ENCODE measurements at places on chromosomes 2 and 18.
A peak's percentile ranks its signal among the peaks of the same experiment; 100 is the strongest.

GRCh38 chr2:86631846-86632485 is 8.3 kb upstream of the RNF103 start:
- no peak for DNase-seq

DNA sequence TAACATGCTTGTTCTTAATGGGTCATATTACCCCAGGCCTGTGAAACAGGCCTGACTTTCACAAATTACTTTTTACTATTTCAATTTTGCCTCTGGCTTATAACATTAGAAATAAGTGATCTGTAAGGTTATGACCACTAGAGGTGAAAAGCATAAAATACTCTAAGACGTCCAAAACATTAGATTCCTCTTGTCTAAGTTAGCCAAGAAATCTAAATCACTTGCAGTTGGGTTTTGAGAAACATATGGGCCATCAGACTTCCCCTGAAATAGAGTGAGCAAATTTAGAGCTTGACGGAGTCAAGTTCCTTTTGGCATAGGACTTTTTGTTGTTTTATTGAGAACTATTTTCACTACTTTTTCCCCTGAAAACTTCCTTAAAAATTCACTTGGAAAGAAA is 32.7 kb upstream of the RIT2 start:
- DNase-seq: no peak

GRCh38 chr2:40072442-40073232 is 293.6 kb upstream of the THUMPD2 start:
- DNase-seq: no peak

- DNase-seq: no peak
Measured at GRCh38 chr18:34595690-34596089, 114.4 kb upstream of the DTNA start.

- no peak for DNase-seq
Measured at GRCh38 chr18:12766986-12767433, 64.2 kb downstream of the PSMG2 start.

DNA sequence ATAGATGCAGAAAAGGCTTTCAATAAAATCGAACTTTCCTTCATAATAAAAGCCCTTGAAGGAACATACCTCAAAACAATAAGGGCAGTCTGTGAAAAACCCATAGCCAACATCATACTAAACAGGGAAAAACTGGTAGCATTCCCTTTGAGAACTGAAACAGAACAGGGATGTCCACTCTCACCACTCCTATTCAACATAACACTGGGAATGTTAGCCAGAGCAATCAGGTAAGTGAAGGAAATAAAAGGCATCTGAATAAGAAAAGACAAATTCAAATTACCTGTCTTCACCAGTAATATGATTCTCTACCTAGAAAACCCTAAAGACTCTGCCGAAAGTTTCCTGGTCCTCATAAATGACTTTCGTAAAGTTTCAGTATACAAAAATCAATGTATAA is 861.0 kb upstream of the VRK2 start:
- DNase-seq: no peak

- no peak for DNase-seq
Measured at GRCh38 chr2:163602196-163602595, 133.6 kb downstream of the FIGN start.

DNA sequence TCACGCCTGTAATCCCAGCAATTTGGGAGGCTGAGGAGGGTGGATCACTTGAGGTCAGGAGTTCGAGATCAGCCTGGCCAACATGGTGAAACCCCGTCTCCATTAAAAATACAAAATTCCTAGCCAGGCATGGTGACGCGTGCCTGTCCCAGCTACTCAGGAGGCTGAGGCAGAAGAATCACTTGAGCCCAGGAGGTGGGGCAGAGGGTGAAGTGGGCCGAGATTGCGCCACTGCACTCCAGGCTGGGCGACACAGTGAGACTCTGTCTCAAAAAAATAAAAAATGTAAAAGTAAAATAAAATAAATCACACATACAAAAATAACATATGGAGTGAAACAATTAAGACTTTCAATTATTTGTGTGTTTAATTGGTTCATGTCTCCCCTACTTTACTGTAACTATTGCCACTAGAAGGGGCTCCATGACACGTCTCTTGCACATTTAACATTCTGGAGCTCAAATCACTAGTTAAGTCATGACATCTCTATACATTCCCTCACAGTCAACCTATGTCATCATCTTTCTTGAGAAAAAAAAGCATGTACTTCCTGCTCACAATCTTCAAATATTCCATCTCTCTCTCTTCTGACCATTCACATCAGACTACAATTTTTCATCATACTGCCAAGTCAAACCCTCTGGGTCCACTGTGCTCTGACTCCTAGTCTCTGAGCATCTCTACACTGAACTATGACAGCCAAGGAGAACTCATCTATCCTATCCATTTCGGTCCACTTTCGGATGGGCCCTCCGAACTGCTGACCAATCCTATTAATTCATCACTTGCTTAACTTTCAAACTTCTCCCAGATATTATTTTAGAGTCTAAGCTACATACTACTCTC is 6.7 kb downstream of the GFPT1 start:
- DNase-seq: no peak

GRCh38 chr2:130841741-130842365 is 5.1 kb downstream of the ARHGEF4 start:
- no peak for DNase-seq

- DNase-seq: no peak
Measured at GRCh38 chr18:68270017-68270416, 444.9 kb downstream of the TMX3 start.

DNA sequence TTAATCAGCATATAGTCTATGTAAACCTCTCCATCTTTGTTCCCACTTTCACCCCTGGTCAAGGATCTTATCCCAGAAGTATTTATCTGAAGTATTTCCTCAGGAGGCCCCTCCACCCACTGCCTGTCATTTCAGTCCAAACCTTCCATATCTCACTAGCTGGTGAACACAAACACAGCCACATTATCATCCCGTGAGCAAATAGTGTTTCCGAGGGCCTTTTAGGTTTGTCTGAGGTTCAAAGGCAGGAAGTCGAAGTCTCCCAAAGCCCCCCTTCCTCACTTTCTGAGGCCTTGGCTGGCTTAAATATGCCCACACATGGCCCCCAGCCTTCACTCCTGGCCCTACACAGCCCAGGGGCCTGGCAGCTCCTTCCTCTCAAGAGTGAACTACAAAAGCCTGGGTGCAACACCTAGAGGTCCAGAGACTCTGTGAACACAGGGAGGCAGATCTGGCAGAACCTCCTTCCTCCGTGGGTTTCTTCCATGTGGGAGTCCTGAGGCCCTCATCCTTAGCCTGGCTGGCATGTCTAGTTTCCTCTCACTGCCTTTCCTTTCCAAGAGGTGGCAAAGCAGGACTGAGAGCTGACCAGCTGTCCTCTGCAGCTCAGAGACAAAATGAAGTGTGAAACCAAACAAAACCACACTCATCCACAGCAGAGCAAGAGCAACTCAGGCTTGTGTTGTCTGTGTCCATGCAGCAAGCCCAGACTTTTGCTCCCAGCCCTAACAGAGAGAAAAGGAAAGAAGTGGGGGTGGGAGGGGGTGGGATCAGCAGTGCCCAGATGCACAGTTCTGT is 264.2 kb downstream of the SS18 start:
- DNase-seq: no peak

DNA sequence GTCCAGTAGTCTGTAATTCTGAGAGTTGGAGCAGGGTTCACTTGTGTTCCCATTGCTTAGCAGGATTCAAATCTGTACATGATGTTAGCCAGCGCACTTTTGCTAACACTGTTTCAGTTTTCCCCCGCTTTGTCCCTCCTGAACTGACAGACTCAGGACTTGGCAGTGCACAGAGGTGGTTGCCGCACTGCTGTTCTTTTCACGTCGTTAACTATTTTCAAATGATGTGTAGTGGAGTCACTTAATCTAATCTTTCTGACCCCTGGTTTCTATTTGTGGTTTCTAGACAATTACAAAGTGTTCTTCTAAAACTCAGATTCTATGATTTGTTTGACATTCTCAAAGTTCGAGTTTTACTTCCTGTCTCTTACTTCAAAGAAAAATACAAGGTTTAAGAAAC is 234.5 kb downstream of the RBM43 start:
- DNase-seq: no peak

- DNase-seq: peak; percentile 3
Measured at GRCh38 chr2:137966043-137966442, 1.8 kb downstream of the HNMT start.

DNA sequence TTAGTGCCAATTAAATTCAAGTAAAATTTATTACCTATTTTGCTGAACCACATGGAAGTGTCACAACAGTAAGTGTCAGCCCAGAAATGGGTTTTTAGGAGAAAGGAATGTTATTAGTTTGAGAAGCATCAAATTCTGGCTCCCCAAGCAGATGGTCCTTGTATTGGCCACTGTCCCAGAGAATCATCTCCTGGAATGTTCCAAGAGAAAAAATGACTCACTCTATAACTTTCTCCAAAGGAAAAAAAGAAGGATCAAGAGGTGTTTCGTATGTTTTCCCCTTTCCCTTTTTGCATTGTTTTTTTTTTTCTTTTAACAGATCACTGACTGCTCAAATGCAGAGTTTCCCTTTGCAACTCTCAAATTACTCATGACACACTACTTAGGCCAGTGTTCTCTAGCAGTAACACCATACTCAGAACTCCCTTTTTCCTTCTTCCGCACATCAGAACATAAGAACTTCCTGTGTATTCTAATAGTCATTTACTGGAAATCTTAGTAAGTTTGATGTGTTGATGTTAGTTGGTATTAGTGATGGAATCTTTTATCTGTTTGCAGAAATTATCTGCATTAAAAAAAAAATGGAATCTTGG is 390.3 kb downstream of the GPD2 start:
- no peak for DNase-seq

GRCh38 chr18:53004798-53005197 is 664.8 kb downstream of the DCC start:
- DNase-seq: no peak

DNA sequence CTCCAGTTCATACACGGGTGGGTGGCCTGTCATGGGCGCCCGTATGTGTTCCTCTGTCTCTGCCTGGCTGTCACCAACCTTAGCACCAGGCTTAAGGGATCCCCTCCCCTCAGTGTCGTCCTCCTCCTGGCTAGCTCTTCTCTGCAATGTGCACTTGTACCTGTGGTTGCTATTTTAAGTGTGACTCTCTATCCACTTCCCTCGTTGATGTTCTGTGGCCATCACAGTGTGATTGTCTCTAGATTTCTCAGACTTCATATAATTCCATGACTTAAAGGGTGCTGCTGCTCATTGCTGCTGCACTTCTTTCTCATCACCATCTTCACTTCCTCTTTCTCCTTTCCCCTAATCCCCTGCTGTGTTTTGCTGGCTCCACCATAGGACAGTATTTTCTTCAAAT is 143.4 kb downstream of the EML6 start:
- DNase-seq: no peak

DNA sequence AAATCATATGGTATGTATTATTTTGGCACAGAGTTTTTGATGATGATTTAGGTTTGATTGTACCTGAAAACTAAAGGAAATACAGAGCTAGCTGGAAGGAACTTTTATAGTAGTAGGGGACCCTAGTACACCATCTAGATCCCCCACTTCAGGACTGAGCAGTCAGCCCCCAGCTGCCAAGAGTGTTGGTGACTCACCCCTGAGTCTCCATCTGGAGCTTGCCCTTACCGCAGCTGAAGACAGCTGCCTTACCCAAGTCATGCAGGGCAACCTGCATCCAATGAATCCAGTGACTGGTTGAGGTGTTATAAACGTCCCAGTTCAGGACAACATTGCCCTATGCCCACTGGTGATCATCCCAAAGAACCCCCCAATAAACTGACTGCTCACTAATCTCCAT is 15.3 kb downstream of the PMS1 start:
- no peak for DNase-seq

- DNase-seq: no peak
Measured at GRCh38 chr2:137939026-137939425, 25.2 kb upstream of the HNMT start.

DNA sequence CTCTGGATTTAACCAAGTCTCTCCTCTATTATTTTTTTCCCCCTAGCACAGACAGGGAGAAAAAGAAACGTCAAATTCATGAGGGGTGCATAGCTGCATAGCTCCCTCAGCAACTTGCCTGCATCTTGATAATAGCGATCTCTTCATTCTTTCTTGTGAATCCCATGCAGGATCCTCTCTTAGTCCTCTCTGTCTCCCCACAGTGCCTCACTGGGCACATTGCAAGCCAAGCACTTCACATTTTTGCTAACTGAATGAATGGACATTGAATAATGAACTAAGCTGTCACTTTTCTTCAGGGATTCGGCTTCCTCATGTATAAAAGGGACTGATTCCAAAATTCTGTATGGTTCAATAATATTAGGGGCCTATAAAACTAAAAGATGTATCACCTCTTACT is 2.9 kb upstream of the EPB41L3 start:
- peak; percentile 65 for DNase-seq

GRCh38 chr2:122639176-122639575 is 883.7 kb downstream of the TSN start:
- no peak for DNase-seq

GRCh38 chr2:38416296-38417036 is 39.4 kb upstream of the ATL2 start:
- no peak for DNase-seq

DNA sequence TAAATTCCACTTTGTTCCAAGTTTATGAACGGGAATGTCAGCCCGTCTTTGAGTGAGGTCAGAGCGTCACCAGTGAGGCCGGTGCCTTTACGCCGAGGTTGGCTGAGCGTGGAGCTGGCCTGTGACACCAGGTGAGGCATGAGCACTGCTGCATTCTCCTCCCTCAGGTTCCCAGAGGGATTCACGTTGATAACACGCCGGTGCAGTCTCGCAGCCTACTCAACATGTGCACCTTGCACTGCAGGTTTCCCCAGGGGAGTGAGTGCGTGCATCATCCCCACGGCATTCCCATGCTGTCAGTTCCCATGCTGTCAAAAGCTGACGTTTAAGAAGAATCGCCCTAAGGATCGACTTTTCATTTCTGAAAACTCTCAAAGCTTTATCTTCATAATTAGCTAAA is 213.3 kb downstream of the LDLRAD4 start:
- no peak for DNase-seq

- DNase-seq: no peak
Measured at GRCh38 chr18:9594823-9595596, 19.3 kb downstream of the PPP4R1 start.

DNA sequence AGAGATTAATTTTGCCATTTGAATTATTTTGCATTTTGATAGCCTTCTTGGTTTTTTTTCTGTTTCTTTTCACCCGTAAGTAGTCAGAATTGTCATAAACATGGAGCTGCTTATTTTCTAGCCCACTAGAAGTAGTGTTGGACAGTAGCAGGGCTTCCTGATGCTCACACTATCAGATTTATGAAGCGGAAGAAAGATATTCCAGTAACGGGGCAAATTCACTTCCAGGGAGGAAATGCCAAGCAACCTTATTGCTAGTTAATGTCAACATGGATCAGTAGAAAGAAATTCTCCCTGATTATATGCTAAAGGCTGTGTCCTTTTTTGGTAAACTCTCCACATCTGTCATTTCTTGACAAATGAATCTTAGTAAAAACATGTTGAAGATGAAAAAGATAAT is 19.2 kb upstream of the ADAM23 start:
- no peak for DNase-seq
